Right atrium auricular region (tissue), 2 donors: ENCODE measurements at places on chromosomes 13 and 19.

- no peak for DNase-seq
Observed at GRCh38 chr13:90477216-90477615, 870.3 kb upstream of the MIR17HG start.

GRCh38 chr13:112028481-112028880 is 38.5 kb upstream of the SOX1 start:
- DNase-seq = no peak

DNA sequence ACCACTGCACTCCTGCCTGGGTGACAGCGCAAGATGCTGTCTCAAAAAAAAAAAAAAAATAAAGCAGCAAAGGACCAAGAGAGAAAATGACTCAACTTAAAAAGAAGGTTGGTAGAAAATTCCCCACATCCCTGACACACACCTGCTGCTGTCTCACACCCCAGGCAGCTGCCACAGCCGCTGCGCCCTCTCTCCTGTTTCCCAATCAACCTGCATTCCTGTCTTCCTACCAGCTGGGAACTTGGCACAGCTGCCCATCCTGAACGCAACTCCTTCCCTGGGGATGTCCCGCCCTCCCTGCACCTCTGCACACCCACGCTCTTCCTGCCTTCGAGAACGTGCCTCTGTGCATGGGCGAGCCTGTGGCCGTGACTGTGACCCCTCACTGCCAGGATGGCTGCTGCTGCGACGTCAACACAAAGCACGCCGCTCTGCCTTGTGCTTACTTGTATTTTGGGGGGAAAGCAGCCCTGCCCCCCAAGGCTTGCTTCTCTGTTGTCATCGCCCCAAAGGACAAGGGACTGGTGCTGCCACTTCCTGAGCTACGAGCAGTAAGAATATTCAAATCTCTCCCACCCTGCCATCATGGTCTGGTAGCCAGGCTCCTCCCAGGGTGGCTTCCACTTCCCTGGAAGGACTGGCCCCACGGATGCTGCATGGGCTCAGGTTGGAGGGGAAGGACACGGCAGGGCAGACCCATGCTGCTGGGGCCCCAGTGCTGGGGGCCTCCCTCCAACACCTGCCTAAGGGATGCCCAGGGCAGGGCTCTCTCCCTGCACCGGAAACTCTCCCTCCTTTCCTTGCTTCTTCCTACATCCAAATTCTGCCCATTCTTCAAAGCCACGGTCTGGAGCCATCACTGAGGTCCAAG is 20.7 kb downstream of the SH3GL1 start:
- DNase-seq = no peak

DNA sequence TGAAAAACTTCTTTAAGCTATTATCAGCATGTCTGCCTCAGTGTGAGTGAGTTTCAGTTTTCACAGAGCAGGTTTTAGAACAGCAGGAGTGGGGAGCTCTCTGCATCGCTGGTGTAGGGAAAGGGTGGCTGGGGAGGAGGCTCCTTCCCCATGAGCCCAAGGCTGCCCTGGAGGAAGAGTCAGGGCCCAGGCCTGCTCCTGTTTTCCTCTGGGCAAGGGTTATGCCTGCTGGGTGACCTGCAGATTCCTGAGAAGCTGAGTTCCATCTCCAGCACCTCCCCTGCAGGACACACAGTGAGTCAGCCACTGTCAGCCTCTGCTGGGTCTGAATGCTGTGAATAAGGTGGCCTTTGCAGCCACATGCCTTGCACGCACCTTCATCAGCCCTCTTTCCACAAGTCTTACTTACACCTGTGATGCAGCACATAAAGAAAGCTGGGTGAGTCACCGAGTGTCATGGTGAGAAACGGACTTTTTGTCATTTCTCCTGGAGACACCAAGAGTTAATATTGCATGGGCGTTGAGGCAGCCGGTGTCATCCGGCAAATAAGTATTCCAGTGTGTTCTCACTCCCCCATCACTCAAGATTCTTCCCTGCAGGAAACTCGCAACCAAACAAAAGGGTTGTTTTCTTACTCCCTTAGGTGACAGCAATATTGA is 186.4 kb upstream of the KL start:
- DNase-seq = no peak

- DNase-seq = no peak
Observed at GRCh38 chr13:25902891-25903341, 148.9 kb downstream of the SHISA2 start.

- no peak for DNase-seq
Observed at GRCh38 chr13:72556945-72557344, 170.5 kb downstream of the MZT1 start.

- DNase-seq = no peak
Observed at GRCh38 chr13:21761770-21762169, 90.9 kb downstream of the FGF9 start.

DNA sequence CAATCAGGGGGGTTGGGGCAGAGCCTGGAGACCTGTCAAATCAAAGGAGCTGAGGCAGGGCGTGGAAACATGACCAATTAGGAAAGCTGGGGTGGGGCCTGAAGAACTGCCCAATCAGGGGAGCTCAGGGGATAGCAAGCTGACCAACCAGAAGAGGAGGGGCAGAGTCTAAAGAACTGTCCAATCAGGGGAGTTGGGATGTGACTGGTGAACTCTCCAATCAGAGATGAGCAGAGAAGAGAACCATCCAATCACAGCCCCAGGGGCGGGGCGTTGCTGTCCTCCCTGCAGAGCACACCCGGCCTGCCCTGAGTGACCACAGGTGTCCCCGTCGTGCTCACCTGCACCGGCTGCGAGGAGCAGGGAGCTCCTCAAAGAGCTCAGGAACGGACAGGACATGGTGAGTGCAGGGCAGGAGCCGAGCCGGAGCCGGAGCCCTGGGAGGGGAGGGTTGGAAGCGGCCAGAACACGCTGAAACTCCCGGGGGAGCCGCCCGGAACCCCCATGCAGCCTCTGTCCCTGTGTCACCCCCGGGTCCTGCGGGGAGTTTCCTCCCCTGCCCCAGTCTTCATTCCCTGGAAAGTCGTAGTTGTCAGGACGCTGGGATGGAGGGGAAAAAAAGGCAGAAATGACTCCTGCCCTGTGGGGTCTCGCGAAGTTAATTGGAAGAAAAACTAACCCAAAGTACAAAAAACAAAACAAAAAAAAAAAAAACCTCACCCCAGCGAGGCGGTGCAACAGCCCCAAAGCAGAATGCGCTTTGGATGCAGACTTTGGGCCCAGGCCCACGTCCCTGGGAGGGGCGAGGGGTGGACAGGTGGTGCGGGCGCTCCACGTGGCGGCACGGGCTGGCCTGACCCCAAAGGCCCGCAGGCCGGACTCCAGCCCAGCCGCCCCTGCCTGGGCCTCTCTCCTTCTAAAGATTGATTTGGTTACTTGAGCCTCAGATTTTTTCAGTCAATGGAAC is at the start of gene ZNF556:
TSS of gene ZNF556 (plus strand) at position 311 of the 967 bp plus-strand sequence. CDS start at position 398, 87 bp downstream.
- no peak for DNase-seq

GRCh38 chr13:51804295-51805172 is 571 bp upstream of the DHRS12 start:
- no peak for DNase-seq

DNA sequence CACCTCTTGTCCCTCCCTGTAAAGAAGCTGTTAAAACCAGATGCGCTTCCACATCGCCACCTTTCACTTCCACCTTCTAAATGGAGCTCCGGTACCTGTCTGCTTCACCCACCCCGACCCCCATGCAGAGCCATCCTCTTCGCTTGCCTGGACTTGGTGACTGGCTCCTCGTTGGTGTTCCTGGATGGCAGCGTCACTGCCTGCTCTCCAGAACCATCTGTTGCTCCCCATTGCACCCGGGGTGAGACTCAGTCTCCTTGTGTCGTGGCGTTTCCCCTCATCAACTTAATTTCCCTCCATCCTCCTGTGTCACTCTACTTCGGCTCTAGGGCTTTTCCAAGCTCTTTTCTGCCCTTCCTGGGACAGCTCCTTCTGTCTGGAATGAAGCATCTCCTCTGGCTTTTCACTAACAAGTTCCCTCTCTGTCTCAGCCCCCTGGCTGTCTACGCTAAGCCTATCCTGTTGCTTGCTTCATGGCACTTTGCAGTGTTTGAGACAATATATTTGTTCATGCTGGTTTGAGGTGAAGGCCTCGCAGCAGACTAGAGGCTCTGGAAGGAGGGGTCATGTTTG is 10.3 kb downstream of the CEBPG start:
- no peak for DNase-seq

- DNase-seq = peak; percentile 80
Observed at GRCh38 chr19:42850981-42851717, 28.4 kb downstream of the PSG1 start.

DNA sequence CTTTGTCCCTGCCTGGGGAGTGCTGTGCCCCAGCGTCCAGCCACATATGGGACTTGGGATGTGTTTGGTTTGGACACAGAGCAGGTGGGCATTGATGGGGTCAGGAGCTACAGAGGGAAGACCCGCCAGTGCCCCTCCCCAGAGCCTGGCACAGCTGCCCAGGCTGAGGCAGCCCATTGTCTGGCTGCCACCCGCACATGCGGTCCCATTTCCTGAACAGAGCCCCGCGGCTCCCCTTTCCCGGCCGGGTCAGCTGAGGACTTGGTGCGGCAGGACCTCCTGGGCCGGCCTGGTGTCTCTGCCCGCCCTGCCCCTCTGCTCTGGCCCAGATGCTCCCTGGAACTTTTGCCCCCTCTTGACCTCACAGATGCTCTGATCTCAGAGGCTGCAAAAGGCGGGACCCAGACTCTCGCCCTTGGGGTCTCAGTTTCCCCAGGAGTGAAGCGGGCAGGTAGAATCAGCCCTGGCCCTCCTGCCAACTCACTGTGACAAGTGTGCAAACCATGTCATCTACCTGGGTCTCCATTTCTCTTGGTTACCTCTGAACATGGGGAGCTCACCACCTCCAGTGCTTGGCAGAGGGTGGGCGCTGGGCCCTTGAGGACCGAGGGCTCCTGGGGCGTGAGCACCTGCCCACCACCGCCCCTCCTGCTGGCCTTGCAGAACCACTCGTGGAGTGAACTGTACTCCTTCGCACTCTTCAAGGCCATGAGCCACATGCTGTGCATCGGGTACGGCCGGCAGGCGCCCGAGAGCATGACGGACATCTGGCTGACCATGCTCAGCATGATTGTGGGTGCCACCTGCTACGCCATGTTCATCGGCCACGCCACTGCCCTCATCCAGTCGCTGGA is 17.8 kb downstream of the HCN2 start:
- no peak for DNase-seq

GRCh38 chr13:106796280-106797047 is 228.5 kb upstream of the ARGLU1 start:
- no peak for DNase-seq

DNA sequence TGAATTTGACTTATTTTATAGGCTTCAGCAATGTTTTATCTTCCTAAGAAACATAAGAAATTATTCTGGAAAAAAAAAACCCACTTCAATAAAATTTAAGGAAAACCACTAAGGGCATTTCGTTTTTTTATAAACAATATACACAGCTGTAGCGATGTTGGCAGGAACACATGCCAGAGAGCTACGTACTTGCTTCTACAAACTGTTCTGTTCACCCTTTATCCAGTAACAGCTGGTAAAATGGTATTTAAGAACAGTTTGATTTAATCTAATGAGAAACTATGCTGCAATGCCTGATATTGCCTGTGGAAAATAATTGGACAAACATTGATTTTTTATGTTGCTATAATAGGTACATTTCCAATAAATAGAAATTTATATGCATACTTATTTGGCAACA is 137.2 kb upstream of the DACH1 start:
- no peak for DNase-seq

DNA sequence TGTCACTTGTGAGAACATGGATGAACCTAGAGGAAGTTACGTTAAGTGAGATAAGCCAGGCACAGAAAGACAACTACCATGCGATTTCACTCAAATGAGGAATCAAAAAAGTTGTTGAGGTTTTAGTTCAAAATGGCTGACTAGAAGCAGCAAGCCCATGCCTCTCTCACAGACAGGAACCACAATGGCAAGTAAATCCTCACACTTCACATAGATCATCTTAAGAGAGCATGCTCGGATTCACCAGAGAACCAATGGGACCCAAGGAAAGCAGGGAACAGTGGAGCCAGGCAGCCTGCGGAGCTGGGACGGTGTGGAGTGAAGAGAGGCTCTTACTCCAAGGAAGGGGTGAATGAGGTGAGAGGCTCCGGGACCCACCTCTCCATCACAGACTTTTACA is 581.0 kb downstream of the UQCRFS1 start:
- DNase-seq = no peak

GRCh38 chr19:17527326-17527725 is 15.9 kb downstream of the PGLS start:
- no peak for DNase-seq

DNA sequence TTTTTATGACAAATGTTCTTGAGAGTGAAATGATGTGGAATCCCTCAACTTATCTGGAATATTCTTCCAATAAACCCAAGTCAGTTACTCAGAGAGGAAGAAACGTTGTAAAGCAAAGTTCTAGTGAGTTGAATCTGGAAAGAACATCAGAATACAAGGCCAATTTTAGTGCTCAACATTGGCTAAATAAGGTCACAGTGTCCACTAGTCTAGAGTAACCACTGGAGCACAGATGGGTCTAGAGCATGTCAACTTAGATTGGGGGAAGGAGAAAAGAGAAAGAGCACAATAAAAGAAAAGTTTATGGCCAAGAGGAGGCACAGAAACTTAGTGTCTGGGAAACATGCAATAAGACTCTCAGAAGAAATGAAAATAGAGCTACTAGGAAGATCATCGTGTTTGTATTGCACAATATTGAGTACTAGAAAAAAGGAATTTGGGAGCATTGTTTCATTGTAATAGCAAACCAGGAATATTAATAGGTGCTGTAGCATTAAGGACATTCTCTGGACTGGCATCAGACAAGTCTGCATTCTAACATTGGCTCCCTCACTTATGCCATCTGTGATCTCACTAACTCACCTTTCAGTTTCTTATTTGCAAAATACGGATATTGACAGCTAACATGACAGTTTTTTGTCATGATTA is 1318.5 kb downstream of the PCDH9 start:
- no peak for DNase-seq

DNA sequence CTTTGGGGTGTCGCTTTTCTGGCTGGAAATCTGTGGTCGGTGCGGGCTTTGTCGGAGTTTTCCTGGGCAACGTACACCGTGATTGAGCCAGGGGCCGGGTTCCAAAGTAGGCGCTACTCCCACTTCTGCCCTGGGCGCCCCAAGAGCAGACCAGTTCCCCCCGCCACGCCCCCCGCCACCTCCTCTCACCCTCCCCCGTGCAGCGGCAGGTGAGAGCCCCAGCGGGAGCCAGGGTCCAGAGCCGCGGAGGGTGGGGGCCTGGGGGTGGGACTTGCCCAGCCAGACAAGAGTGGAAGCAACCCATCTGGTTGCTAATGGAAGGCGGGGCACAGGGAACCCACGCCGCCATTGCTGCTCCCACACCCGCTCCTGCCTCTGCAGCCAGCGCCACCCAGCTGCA is 2195.9 kb downstream of the PCDH9 start:
- DNase-seq = no peak
